ENCODE measurements at places on chromosomes 5 and 9.

- DNase-seq, result no peak
Measured at GRCh38 chr5:1201327-1202025, at the start of gene SLC6A19. SLC6A19 (plus strand) TSS chr5:1201595; CDS start chr5:1201651, 56 bp downstream.

GRCh38 chr5:133309166-133309795, 257.5 kb downstream of the HSPA4 start:
- DNase-seq, result no peak

GRCh38 chr9:129422843-129423192, 198.1 kb downstream of the C9orf50 start:
- no peak for DNase-seq

DNA sequence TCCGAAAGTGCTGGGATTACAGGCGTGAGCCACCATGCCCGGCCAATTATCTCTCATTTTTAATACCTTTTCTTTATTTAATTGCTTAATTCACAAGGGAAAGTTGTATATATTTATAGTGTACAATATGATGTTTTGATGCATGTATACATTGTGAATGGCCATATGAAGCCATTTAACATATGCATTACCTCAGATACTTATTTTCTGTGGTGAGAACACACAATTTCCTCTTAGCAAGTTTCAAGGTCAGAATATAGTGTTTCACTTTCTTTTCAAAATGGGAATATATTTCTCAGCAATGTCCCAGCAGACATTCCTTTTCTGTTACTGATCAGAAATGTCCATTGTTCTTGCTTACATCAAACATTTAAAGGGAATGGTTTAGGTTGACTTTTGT, 1596.3 kb downstream of the MAT2B start:
- no peak for DNase-seq

- no peak for DNase-seq
Measured at GRCh38 chr5:137395011-137395755, 103.9 kb downstream of the SPOCK1 start.

DNA sequence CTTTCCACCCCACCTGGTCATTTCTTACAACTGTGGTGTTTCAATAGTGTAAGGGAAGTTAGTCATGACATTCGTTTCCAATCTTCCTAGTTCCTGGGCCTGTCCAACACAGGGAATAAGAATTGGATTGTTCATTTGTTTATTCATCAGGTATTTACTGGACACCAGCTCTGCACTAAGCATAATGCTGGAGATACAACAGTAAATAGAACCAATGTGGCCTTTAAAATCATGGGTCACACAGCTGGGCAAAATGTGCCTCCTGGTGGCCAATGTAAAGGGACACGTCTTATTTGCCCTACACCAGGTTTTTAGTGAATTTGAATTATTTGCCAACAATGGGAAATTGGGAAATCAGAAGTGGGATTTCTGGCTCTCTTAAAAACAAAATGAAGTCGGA, 10.4 kb downstream of the ABLIM3 start:
- no peak for DNase-seq

- DNase-seq, result no peak
Measured at GRCh38 chr9:97985058-97985861, 2.1 kb downstream of the ANP32B start.
